AG09319 (cell line): ENCODE measurements at places on chromosomes 16 and 17.
A peak's percentile ranks its signal among the peaks of the same experiment; 100 is the strongest.

GRCh38 chr16:8943966-8944759 is 19.5 kb downstream of the USP7 start:
- no peak for DNase-seq

GRCh38 chr16:72530434-72530833 is 358.5 kb upstream of the PMFBP1 start:
- DNase-seq: no peak

DNA sequence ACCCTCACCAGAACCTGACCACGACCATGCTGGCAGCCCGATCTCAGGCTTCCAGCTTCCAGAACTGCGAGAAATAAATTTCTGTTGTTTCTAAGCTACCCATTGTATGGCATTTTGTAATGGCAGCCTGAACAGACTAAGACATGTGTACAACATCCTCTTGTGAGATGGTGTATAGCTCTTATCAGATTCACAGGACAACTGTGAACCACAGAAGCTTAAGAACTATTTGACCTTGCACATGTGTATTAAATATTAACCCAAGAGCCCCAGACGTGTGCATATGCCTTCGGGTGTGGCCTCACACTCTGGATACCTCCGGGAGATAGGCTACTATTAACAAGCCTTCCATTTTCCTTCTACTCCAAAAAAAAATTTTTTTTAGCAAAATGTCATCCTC is 248.9 kb downstream of the SLC39A11 start:
- DNase-seq: no peak

GRCh38 chr17:28734712-28735241 is 6.2 kb downstream of the NEK8 start:
- DNase-seq: no peak

DNA sequence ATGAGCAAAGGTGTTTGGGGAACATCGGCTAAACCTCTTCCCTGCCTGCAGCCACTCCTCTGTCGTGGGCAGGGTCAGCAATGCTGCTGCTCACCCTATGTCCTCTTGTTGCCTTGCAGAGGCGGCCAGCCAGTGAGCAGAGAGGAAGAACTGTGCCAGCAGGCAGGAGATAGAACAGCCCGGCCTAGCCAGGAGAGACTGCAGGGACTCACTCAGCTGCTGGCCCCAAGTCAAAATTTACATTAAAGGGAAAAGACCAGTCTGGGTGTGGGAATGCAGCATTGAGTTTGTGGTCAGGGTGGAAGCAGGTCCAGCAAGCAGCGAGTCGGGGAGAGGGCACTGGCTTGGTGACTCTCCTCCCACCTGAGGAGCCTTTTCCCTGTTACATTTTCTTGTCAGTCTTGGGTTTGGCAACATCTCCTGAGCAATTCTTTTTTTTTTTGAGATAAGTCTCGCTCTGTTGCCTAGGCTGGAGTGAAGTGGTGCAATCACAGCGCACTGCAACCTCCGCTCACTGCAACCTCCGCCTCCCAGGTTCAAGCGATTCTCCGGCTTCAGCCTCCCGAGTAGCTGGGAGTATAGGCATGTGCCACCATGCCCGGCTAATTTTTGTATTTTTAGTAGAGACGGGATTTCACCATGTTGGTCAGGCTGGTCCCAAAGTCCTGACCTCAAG is 22.7 kb downstream of the LIG3 start:
- no peak for DNase-seq

GRCh38 chr16:67660564-67661028 is at the start of gene PARD6A:
TSS of gene PARD6A (plus strand) at chr16:67660960. CDS start at chr16:67661039, 79 bp downstream.
- DNase-seq: peak; percentile 87
